ENCODE measurements at places on chromosomes 11 and 22.
A peak's percentile ranks its signal among the peaks of the same experiment; 100 is the strongest.

GRCh38 chr11:7490054-7490453 lies 4.7 kb downstream of the OLFML1 start:
- no peak for DNase-seq
- H3K4me3 ChIP-seq = no peak overlapping the region
- no peak overlapping the region for H3K27ac ChIP-seq
- no peaks in the 10 kb centered on the region for H3K36me3 ChIP-seq
- peaks cover 15% of the 10 kb centered on the region for H3K27me3 ChIP-seq
- no peaks in the 10 kb centered on the region for H3K4me1 ChIP-seq

- H3K27ac ChIP-seq = no peak overlapping the region
- no peaks in the 10 kb centered on the region for H3K36me3 ChIP-seq
- DNase-seq = no peak
- H3K27me3 ChIP-seq = no peaks in the 10 kb centered on the region
- H3K4me1 ChIP-seq = no peaks in the 10 kb centered on the region
- H3K4me3 ChIP-seq = no peak overlapping the region
These were observed 97.3 kb downstream of the CTTN start for GRCh38 chr11:70495351-70496310.

GRCh38 chr11:8823174-8823742 lies 87.7 kb upstream of the AKIP1 start:
- no peaks in the 10 kb centered on the region for H3K4me1 ChIP-seq
- DNase-seq = no peak
- no peak overlapping the region for H3K27ac ChIP-seq
- peaks cover 9% of the 10 kb centered on the region for H3K27me3 ChIP-seq

DNA sequence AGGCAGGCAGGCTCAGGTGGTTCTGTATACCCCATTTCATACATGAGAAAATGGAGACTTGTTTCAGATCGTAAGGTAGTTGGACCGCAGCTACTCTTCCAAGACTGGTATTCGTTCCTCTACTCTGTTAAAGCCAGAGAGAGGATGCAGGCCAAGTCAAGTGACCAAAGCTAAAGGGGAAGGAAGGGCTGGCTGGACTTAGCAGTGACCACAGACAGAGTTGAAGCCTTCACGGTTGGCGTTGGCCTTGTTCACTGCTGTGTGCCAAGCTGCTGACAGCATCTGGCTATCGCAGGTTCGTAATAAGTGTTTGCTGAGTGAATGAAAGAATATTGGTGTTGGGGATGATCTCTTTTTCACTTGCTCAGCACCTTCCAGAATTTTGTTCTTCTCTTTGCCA lies 64.2 kb downstream of the PTPRJ start:
- no peaks in the 10 kb centered on the region for H3K27me3 ChIP-seq
- H3K4me3 ChIP-seq = no peak overlapping the region
- no peak overlapping the region for H3K27ac ChIP-seq
- H3K36me3 ChIP-seq = peaks cover 49% of the 10 kb centered on the region
- H3K4me1 ChIP-seq = peaks cover 69% of the 10 kb centered on the region

GRCh38 chr11:76318744-76319384 lies 62.1 kb downstream of the THAP12 start:
- peaks cover 33% of the 10 kb centered on the region for H3K27me3 ChIP-seq
- peak; percentile 84 for DNase-seq
- no peaks in the 10 kb centered on the region for H3K36me3 ChIP-seq
- H3K4me3 ChIP-seq = no peak overlapping the region
- H3K27ac ChIP-seq = no peak overlapping the region
- H3K4me1 ChIP-seq = peaks cover 23% of the 10 kb centered on the region

DNA sequence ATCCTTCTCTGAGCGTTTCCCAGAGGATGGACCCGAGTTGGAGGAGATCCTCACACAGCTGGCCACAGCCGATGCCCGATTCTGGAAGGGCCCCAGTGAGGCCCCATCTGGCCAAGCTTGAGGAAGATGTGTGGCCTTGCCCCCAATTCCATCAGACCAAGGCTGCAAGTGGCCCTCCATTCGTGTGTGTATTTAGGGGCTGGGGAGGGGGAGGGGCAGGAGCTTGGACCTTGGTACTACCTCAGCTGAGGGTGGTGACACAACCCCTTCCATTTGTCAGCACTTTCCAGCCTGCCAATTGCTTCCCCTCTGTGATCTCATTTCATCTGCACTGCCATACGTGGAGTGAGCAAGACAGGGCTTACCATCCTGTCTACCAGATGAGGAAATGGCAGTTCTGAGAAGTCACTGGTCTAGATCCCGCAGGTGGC lies 1.3 kb upstream of the BBS1 start:
- H3K4me1 ChIP-seq = peaks cover 28% of the 10 kb centered on the region
- DNase-seq = peak; percentile 50
- H3K27ac ChIP-seq = peak overlapping the region; percentile 79
- peaks cover 15% of the 10 kb centered on the region for H3K36me3 ChIP-seq
- H3K27me3 ChIP-seq = no peaks in the 10 kb centered on the region

DNA sequence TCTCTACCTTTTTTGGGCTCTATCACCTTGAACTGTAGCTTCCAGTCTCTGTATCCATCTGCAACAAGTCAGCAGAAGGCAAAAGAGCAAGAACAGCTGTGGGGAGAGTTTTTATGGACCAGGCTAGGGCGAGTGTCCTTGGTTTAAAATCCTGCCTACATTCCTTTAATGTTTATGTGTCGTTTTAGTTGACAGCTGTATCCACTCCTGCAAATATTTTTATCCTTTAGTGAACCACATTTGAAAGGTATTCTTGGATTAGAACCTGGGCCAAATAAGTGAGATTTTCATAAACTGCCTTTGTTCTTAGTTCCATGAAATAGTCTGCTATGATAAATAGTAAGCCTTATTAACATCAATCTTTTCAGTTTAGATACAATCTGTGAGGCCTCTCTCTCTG lies 712.2 kb downstream of the ETS1 start:
- DNase-seq = no peak
- H3K4me3 ChIP-seq = no peak overlapping the region
- no peak overlapping the region for H3K27ac ChIP-seq
- H3K27me3 ChIP-seq = peaks cover 3% of the 10 kb centered on the region
- no peaks in the 10 kb centered on the region for H3K4me1 ChIP-seq
- H3K36me3 ChIP-seq = no peaks in the 10 kb centered on the region

DNA sequence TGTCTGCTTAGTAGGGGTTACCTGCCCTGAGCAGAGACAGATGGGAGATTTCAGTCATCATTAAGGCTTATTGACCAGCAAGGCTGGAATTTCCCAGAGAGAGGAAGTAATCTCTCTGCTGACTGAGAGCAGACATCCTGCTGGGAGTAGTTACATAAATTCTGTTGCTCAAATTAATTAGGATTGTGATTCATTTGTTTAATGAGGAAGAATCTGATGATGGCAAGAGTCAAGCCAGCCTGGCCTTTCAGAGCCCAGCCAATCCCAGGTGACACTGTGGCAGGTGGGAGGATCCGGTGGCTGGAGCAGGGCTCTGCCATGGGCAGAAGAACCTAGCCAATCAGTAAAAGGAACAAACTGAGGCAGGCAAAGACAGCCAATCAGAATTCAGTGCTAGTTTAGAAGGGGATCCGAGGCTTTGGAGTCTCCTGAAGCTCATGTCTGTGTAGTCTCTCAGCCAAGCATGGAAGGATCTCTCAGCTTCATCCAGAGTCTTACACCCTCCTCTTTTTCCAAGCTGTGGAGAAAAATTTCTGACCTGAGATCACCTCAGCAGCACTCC lies 61.2 kb upstream of the CHST1 start:
- H3K36me3 ChIP-seq = no peaks in the 10 kb centered on the region
- no peak for DNase-seq
- H3K4me3 ChIP-seq = no peak overlapping the region
- peaks cover 8% of the 10 kb centered on the region for H3K27me3 ChIP-seq
- H3K27ac ChIP-seq = no peak overlapping the region

DNA sequence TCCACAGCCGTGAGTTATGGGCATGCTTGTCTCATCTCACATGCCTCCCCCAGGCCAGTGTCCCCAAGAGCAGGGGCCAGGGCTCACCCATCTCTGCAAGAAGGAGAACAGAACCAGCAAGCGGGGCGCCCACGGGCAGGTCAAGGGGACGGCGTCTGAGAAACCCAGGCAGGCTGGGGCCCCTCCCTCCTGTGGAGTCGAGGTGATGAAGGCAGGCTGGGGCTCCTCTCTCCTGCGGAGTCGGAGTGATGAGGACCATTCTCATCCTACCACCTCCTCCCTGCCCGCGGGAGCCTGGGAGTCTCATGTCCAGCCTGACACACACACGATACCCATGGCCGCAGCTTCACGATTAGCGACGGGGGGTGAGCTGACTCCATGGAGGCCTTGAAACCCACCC lies 141.9 kb downstream of the CTTN start:
- no peak overlapping the region for H3K27ac ChIP-seq
- DNase-seq = no peak
- no peak overlapping the region for H3K4me3 ChIP-seq
- no peaks in the 10 kb centered on the region for H3K36me3 ChIP-seq
- no peaks in the 10 kb centered on the region for H3K27me3 ChIP-seq

GRCh38 chr11:10385696-10386095 lies 69.4 kb upstream of the AMPD3 start:
- H3K36me3 ChIP-seq = no peaks in the 10 kb centered on the region
- peaks cover 20% of the 10 kb centered on the region for H3K27me3 ChIP-seq
- no peak overlapping the region for H3K27ac ChIP-seq
- H3K4me1 ChIP-seq = no peaks in the 10 kb centered on the region

- no peaks in the 10 kb centered on the region for H3K36me3 ChIP-seq
- no peaks in the 10 kb centered on the region for H3K27me3 ChIP-seq
- no peak overlapping the region for H3K27ac ChIP-seq
- no peak overlapping the region for H3K4me3 ChIP-seq
- DNase-seq = no peak
These were observed 11.7 kb downstream of the MSANTD2 start for GRCh38 chr11:124788521-124788920.

DNA sequence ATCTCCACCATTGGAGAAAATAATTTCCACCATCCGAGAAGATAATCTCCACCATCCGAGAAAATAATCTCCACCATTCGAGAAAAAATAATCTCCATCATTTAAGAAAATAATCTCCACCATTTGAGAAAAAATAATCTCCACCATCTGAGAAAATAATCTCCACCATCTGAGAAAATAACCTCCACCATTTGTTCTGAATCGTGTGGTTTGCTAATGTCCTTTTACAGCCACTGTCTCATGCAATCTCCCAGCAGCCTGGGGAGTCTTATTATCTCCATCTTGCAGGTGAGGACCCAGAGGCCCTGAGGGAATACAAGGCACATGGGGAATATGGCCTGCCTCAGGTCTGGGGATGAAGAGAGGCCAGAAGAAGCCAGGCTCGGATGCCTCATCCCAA lies 54.1 kb upstream of the TCF20 start:
- H3K4me1 ChIP-seq = peaks cover 45% of the 10 kb centered on the region
- no peak overlapping the region for H3K4me3 ChIP-seq
- no peaks in the 10 kb centered on the region for H3K27me3 ChIP-seq
- H3K36me3 ChIP-seq = peaks cover 8% of the 10 kb centered on the region
- H3K27ac ChIP-seq = no peak overlapping the region
- no peak for DNase-seq

GRCh38 chr22:31233001-31233400 lies 20.9 kb downstream of the LIMK2 start:
- no peak for DNase-seq
- peaks cover 33% of the 10 kb centered on the region for H3K36me3 ChIP-seq
- no peak overlapping the region for H3K27ac ChIP-seq
- peaks cover 58% of the 10 kb centered on the region for H3K4me1 ChIP-seq
- H3K27me3 ChIP-seq = no peaks in the 10 kb centered on the region
- no peak overlapping the region for H3K4me3 ChIP-seq

- DNase-seq = no peak
- H3K4me3 ChIP-seq = no peak overlapping the region
- peaks cover 15% of the 10 kb centered on the region for H3K4me1 ChIP-seq
- no peaks in the 10 kb centered on the region for H3K36me3 ChIP-seq
- no peak overlapping the region for H3K27ac ChIP-seq
These were observed 412.7 kb downstream of the ETS1 start for GRCh38 chr11:128174465-128175291.

GRCh38 chr22:46150655-46151477 lies 540 bp downstream of the PPARA start:
- peaks cover 18% of the 10 kb centered on the region for H3K4me1 ChIP-seq
- DNase-seq = peak; percentile 56

DNA sequence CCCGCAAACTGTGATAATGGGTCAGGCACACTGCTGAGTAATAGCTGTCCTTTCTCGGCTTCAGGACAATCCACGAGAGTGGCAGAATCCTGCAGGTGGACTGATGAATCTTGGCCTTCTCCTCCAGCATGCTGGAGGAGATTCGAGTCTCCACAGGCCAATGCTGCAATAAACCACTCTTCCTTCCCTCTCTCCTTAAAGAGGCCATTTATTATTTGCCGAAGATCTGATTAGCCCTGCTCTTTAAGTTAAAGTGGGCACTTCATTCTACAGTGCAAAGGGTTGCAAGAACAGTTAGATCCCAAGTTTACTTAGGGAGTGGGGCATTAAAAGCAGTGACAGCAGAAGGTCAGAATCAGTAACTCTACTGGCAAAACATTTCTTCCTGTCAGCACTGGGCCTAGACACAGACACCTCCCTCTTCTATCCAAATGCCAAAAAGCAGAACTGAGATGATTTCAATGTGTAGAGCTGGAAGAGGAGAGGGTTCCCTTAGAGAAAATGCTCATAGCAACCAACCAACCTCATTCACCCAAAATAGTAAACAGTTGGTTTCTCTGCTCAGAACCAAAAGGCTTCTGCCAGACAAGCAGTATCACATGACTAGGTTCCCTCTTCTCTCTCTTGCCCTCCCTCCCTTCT lies 121.7 kb downstream of the SGSM3 start:
- no peaks in the 10 kb centered on the region for H3K27me3 ChIP-seq
- DNase-seq = no peak
- H3K36me3 ChIP-seq = no peaks in the 10 kb centered on the region
- H3K27ac ChIP-seq = no peak overlapping the region

- H3K36me3 ChIP-seq = no peaks in the 10 kb centered on the region
- H3K4me3 ChIP-seq = no peak overlapping the region
- no peak for DNase-seq
- H3K27ac ChIP-seq = no peak overlapping the region
- H3K27me3 ChIP-seq = peaks cover 4% of the 10 kb centered on the region
These were observed 36.4 kb upstream of the DKK3 start for GRCh38 chr11:12044799-12045198.

- peaks cover 52% of the 10 kb centered on the region for H3K27me3 ChIP-seq
- no peak overlapping the region for H3K4me3 ChIP-seq
- H3K4me1 ChIP-seq = no peaks in the 10 kb centered on the region
- H3K27ac ChIP-seq = no peak overlapping the region
These were observed 11.9 kb upstream of the CLMP start for GRCh38 chr11:123206791-123207434.

DNA sequence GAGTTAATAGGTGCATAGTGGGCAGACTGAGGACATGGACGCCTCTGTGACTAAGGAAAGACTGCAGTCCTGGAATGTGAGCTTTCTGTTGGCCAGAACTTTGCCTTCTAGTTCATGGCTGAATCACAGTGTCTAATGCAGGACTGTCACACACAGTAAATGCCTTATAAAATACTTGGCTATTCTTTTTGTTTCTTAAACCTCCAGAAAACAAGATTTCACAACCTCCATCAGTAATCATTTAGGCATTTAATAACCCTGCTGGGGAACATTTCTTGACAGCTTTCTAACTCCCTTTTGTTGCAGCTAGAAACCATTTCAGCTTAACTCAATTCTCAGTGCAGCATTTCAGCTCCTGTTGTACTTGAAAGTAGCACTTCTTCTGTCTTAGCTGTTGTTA lies 335.8 kb upstream of the DDI1 start:
- DNase-seq = no peak
- no peaks in the 10 kb centered on the region for H3K36me3 ChIP-seq
- no peaks in the 10 kb centered on the region for H3K4me1 ChIP-seq
- H3K27me3 ChIP-seq = no peaks in the 10 kb centered on the region

All from activated CD4-positive, alpha-beta memory T cell treated with anti-CD3 and anti-CD28 coated beads, Interleukin-2, amount 10 ng/mL, durations not matched to agents 7 days and 5 days (primary cell).